ENCODE measurements at places on chromosomes 4 and X.

DNA sequence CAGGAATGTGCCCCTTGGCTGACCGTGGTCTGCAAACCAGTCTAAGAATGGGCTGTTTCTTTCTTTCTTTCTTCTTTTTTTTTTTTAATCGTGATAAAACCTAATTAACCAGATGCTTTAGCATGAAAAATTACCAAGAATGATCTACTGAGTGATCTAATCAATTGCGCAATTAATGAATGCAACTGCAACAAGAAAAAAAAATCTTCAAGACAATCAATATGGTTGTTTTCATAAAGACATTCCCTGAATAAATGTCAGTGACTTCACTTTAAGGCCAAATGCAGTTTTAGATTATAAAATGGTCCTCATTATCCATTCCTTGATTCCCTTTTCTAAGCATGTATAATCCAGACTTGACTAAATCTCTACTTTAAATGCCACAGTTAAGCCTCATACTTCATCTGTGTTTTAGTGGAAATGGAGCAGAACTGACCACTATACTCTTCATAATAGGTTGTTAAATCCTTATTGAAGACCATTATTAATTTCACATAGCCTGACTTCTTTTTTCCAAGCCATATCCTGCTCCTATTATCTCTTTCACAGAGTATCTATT is 51.6 kb upstream of the SETD7 start:
- no peak for DNase-seq

GRCh38 chr4:108502356-108502755 is 118.0 kb upstream of the RPL34 start:
- no peak for DNase-seq

- no peak for DNase-seq
Measured at GRCh38 chrX:43224496-43224895, 431.6 kb upstream of the MAOA start.

GRCh38 chr4:150771382-150771781 is 189.4 kb downstream of the MAB21L2 start:
- DNase-seq, result no peak

GRCh38 chrX:38575888-38576287 is 14.5 kb downstream of the TSPAN7 start:
- DNase-seq, result no peak

- no peak for DNase-seq
Measured at GRCh38 chr4:34363842-34364241, 1880.5 kb downstream of the ARAP2 start.

DNA sequence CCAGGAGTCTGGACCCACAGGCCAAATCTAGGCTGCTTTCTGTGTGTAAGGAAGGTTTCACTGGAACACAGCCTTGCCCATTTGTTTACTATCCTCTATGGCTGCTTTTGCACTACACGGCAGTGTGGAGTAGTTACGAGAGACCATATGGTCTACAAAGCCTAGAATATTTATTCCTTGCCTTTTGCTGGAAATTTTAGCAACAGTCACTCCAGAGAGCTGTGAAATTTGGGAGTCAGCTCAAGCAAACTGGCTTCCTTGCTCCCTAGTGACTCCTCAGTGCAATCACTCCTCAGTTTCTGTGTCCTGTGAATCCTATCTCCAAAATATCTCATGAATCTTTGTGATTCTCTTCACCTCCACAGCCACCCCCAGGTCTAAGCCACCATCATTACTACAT is 99.0 kb upstream of the CPEB2 start:
- no peak for DNase-seq

GRCh38 chr4:4267981-4268380 is 20.0 kb upstream of the TMEM128 start:
- DNase-seq, result no peak

DNA sequence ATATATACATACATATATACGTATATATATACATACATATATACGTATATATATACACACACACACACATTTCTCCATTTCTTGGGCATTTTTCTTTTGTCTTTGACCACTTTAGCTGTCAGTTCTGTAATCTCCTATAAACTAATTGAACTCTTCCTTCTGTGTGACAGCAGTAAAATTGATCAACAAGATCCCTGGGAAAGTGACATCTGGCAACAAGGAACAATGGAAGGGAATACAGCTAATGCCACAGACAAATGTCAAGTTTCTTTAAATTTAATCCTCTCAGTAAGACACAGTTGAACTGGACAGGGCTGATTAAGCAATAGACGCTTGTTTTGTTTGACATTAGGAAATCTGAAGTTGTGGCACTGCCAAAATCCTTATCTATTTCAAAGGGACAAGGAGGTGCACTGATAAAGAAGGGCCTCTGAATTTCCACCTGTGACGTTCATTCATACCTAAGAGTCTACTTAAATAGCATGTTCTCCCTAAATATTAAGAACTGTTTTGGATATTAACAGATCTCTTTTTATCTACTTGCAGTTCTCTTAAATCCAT is 126.9 kb downstream of the RNF150 start:
- no peak for DNase-seq

DNA sequence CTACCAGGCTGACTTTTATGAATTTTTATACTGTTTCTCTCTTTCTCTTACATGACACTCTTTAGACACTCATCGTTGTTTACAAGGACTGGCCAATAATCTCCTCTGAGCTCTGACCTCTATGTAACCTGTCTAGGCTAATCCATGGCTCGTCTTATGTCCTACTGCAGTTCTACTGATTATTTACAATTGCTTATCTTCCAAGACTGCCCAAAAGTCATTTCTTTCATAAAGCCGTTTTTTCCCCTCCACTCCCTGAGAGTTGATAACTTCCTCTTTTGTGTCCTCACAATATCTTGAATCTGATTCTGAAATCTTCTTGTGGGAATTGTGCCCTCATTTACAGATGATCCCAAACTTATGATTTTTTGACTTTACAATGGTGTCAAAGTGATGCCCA is 18.3 kb upstream of the SNCA start:
- DNase-seq, result no peak

DNA sequence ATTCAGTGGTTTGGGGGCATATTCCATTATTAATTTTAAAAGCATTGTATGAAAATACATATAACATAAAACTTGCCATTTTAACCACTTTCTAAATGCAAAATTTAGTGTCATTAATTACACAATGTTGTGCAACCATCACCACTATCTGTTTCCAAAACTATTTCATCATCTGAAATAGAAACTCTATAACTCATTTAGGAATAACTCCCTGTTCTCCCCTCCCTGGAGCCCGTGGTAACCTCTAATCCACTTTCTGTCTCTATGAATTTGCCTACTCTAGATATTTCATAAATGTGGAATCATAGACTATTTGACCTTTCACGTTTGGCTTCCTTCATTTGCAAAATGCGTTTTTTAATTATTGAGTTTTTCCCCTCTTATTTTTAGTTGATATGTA is 101.4 kb upstream of the GPC4 start:
- no peak for DNase-seq

DNA sequence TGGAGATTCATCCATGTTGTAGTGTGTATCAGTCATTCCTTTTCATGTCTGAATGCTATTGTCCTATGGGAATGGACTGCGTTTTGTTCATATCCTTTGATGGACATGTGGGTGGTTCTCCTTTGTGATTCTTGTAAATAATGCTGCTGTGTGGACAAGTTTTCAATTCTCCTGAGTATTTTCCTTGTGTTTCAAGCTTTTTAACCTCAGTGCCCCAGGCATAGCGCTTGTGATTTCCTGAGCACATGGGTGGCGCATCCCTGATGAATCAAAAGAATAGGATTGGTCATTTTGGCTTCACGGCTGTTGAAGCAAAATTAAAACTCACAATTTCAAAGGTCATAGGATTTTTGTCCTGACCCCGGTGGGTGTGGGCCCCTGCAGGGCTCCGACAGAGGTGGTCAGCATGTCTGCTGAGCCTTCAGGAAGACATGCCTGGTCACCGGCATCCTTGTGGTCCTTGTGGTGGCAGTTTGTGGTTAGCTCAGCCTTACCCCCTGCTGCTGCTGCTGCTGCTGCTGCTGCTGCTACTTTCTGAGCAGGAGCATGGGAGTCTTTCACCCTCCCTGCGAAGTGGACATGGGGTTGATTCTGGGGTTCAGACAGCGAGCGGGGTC is 30.0 kb downstream of the SHROOM2 start:
- no peak for DNase-seq

DNA sequence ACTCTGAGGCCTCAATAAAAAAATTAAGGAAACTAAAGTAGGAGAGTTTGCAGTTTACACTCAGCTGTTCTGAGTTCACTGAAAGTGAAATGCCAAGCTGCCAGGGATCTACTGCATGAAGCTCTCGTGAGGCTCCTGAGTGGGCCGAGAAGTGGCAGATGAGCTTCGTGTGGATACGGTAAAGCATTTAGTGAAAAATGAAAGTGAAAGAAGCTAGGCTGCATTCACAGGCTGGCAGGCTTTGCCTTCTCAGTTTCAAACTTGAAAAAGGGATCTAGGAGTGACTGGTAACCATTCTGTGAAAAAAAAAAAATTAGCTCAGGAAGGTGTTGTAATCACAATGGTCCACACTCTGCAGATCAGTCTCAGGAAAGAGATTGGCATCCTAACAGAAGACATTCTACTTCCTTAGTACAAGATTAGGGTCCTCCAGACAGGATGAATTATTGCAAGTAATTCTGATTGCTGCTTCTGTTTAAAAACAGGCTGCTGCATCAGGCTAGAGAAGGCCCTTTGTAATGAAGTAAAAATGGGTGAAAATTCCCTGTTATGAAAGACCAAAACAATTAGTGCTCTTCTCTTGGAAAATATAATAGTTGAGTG is 679.9 kb downstream of the RPA4 start:
- no peak for DNase-seq

DNA sequence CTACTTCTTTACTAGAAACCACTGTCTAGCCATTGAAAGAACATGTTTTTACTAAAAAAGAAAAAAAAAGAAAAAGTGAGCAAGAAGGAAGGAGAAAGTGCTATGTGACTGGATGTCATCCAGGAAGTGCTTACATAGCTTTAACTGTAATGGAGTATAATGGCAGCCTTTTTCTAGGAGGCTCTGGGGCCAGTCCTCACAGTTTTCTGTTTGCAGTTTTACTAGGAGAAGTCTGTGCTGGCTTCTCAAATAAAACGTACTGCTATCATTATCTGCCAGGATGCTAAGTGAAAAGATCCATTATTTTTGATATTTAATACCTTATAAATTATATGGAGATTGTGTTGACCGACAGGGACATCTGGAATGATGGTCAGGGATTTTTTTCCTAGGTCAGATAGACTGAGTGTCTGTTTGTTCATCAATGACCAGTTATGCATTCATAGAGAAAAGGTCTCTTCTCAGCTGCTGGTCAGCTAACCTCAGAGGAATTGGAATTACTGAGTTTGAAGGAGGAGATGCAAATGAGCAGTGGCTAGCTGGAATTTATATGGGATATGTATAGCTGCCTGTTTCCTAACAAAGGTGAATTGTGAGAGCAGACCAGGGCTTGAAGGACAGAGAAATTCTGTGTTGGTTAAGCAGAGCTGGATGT is 21.7 kb downstream of the LPAR4 start:
- DNase-seq, result no peak

DNA sequence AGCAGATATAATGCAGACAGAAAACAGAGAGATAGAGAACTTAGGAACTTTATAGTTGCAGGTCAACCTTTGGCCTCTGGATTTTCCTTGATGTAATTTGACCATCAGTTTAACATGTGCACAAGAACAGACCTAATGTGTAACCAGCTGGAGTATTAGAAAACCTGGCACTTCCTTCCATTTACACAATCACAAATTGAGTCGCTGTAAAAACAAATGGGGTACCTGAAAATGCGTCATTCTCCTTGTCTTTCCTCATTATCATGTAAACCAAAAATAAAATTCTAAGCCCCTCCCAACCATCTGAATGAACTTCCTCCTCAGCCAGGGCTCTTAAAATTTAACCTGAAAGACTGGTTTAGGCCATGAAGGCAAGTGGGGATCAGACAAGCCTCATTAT is 358.4 kb upstream of the MAGEB16 start:
- no peak for DNase-seq

GRCh38 chr4:70197842-70198241 is 2.3 kb downstream of the ODAM start:
- no peak for DNase-seq

DNA sequence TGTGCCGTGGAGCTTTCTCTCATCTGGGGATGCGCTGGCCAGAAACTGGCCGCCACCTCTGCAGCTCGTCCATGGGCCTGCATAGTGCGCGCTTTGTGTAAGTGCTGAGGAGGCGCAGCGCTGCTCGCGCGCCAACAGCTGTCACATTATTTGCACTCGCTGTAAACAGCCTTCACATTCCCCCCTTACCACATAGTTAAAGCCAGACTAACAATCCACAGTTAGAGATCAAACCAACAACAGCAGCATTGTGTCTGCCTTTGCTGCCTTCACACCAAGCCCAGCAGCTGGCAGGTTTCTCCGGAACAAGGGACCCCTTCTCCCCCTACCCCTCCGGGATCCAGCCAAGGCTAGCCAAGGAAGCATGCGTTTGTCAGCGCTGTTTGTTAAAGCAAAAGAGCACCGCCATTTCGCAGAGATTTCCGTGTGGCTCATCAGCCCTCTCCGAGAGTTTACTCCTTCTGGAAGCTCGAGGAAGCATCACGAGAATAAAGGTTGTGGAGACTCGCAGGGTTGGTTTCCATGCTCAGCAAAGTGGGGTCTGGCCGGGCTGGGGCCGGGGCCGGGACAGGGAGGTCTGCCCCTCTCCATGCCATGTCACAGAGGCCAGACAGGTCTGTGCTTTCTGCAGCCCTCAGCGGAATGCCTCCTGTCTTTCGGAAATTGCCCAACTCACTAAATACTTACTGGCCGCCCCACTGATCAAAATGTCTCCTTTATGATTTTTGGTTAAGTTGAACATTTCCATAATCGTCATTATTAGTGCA is 11.0 kb downstream of the BCOR start:
- DNase-seq, result no peak

- no peak for DNase-seq
Measured at GRCh38 chr4:174996079-174996478, 77.9 kb downstream of the ADAM29 start.

- no peak for DNase-seq
Measured at GRCh38 chrX:28099166-28099565, 117.9 kb upstream of the DCAF8L1 start.

DNA sequence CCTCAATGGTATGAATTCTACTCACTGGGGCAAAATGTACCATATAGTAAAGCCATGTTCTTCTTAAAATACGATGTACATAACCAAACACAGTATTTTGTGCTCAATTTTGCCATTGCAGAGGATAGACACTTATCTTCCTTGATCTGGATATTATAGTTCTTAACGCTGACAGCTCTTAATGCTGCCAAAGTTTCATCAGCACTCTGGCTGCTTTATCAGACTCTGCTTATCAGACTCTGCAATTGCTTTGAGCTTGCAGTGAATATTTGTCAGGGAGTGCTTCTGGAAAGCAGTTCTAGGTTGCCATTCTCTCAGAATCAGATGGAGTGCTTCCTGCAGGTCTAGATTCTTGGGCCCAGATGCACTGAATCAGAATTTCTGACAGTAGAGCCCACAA is 863.1 kb downstream of the CCSER1 start:
- no peak for DNase-seq

DNA sequence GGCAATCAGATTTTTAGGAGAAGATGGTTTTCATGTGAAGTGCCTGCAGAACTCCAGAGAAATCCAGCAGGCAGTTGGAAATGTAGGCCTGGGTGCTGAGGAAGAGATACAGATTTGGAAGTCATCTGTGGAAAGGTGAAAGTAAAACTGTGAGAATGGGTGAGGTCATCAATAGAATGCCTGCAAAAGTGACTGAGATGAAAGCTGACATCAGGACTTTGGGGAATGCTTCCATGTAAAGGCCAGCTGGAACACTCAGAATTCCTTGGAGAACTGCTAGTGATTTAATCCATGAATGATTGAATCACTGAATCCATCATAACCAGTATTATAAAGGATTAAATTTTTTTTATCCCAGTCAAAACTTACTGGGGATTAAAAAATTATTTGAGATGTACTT is 124.5 kb upstream of the GIMD1 start:
- no peak for DNase-seq

Data from glomerular endothelial cell (primary cell).